Right renal cortex interstitium (tissue), 3 donors: ENCODE measurements at places on chromosomes 3 and 15.

DNA sequence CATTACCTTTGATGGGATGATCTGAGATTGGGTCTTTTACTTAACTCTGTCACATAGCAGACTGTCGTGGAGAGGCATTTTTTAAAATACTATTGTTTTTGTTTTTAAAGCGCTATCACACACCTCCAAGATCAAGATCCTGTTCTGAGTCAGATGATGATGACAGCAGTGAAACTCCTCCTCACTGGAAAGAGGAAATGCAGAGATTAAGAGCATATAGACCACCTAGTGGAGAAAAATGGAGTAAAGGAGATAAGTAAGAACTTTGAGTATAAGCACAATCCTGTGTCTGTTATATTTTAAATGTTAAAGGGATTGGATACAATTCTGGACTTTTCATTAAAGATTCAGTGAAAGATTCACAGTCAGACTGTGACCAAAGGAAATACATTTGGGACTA lies 18.4 kb upstream of the ZBTB47 start:
- no peak for DNase-seq

GRCh38 chr3:189132231-189132671 lies 39.5 kb upstream of the TPRG1 start:
- no peak for DNase-seq

- DNase-seq = no peak
These were observed 80.6 kb upstream of the BHLHE40 start for GRCh38 chr3:4898454-4899313.

- no peak for DNase-seq
These were observed 373.3 kb upstream of the RBMS3 start for GRCh38 chr3:28907616-28908015.

- no peak for DNase-seq
These were observed 27.9 kb downstream of the TP53BP1 start for GRCh38 chr15:43465100-43465499.

GRCh38 chr3:147652651-147653366 lies 243.6 kb downstream of the ZIC1 start:
- DNase-seq = no peak

GRCh38 chr3:197083486-197083885 lies 53.9 kb upstream of the MELTF start:
- DNase-seq = no peak

DNA sequence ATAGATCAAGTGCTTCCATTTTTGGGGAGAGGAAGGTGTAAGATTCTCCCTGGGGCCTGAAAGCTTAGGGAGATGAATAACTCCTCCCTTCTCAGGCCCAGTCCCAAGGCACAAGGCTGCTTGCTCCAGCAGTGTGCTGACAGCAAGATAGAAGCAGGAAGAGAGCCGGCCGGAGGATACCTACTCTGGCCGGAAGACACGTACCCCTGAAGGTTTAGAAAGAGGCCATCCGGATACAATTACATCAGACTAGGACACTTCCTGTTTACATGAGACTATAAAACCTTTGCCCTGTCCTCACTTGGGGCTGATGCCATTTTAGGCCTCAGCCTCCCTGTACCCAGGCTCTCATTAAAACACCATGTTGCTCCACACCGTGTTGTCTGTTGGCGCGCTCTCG lies 329.9 kb downstream of the SV2B start:
- no peak for DNase-seq

GRCh38 chr3:64634417-64634816 lies 53.4 kb downstream of the ADAMTS9 start:
- DNase-seq = no peak

DNA sequence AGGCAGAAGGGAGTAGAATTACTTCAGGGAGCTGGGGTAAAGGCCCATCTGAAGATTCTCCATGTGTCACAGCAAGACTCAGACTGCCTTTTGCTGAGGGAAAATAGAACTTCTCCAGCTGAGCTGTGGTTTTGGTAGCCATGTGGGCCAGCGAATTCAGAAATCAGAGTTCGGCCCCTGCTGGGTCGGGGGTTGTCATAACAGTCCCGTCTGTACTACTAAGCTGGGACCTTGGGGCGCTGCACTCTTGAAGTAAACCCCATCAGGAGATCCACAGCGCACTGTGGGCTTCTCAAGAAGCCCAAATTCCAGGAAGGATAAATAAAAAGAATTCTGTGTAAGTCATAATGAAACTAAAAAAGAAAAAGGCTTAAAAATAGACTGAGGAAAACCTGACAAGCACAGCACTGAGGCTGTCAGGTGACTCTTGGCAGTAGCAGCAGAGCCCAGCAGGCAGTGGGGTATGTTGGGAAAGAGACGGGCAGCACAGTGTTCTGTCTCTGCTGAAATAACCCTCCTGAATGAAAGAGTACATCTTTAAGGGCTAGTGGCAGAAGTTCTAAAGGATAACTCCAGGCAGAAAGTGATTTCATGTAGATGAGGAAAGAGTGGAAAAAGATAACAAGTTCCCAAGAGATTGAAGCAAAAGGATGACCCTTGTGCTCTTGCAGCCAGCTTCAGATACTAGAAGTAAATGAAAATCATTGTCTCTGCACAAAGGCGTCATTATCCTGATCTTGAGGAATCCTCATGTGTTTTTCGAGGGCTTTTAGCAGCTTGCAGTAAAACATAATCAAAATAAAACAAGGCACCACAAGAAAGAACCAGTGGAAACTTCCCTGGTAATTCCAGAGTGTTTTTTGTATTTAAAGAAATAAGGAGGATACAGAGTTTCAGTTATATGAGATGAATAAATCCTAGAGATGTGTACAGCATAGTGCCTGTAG lies 74.5 kb downstream of the RAB7A start:
- no peak for DNase-seq

DNA sequence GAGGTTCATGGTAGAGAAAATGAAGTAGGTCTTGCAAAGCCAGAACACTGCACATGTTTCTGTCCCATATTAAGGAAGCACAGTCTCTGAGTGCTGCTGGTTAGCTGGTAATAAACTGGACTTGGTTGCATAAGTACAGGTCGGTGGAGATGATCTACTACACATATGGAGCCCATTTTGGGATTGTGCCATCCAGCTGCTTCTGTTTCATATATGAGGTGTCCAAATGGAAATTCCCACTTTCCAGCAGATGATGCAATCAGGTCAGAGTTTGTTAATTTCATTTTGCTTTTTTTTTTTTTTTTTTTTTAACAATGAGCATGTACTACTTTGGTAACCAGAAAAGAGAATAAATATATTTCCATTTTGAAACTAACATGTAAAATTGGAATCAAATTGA lies 122.6 kb downstream of the SATB1 start:
- DNase-seq = no peak

DNA sequence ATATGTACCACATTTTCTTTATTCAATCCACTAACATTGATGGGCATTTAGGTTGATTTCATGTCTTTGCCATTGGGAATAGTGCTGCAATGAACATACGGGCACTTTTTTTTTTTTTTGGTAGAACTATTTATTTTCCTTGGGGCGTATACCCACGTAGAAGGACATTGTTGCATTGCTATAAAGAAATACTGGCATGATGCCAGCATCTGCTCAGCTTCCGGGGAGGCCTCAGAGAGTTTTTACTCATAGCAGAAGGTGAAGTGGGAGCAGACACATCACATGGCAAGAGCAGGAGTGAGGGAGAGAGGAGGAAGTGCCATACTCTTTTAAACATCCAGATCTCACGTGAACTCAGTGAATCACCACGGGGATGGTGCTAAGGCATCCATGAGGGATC lies 197.0 kb downstream of the SQOR start:
- no peak for DNase-seq

DNA sequence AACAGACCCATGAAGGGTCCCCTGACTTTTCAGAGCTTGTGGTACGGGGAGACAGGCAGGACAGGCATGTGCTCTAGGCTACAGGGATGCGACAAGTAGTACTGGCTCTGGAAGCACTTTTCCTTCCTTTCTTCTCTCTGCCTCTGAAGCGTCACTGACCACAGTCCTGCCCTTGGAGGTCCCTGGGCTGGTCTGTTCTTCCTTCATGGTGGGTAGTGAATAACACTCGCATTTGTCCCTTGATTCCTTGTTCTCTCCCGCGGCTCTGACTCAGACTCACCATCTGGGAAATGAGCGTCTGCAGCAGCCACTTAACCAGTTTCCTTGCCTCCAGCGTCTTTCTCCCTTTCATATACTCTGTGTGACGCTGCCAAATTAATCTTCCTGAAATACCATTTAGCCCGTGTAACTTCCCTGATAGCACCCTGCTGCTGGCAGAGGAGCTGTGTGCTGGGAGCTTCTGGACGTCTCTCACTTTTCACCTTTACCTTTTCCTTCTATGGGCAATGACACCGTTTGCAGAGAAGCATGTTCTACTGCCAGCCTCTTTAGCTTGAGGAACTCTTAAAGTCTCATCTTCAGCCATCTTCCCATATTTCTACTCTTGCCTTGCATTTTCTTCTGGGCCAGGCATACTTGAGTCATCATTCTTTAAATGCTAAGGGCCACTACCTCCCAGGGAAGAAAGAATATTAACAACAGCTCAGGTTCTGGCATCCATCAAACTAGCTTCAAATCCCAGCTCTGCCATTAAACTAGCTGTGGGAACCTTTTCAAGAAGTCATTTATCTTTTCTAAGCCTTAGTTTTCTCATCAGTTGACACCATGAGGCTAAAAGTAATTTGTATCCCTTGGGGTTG lies 33.6 kb downstream of the TMEM45A start:
- DNase-seq = no peak

DNA sequence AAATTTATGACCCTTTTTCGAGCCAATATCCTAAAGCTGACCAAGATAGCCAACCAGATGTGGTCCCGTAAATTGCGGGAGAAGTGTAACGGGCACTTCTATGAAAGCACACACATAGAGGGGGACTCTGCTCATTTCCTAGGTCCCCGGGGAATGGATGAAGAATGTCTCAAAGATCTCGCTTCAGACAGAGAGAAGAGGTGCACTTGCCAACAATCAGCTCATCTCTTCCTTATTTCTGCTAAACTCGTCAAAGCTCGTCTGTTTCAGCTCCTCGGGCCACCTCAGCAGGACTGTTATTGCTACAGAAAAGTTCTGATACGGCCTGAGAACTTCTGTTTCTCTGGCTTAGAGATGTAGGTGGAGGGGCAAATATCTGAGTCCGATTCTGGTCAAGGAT lies 71.8 kb downstream of the TM2D3 start:
- DNase-seq = no peak

GRCh38 chr3:23455775-23456174 lies 252.6 kb downstream of the UBE2E2 start:
- no peak for DNase-seq

DNA sequence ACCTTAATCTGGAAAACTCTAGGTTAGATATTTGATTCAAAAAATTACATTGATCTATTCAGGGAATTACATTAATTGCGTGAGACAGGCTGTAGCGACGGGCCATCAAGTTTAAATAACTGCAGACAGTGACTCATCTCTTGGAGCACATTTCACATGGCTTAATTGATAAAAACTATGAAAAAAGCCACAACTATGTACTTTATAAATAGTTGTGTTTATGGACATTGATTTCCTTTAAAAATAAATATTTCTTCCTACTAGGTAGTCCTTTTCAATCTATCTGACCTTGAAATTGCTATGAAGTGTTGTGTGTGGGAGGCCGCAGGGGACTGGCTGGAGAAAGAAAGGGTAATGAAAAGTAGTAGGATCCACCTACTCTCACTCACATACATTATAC lies 157.8 kb downstream of the IL1RAP start:
- no peak for DNase-seq

- no peak for DNase-seq
These were observed 984 bp upstream of the RPP25 start for GRCh38 chr15:74957476-74958035.

DNA sequence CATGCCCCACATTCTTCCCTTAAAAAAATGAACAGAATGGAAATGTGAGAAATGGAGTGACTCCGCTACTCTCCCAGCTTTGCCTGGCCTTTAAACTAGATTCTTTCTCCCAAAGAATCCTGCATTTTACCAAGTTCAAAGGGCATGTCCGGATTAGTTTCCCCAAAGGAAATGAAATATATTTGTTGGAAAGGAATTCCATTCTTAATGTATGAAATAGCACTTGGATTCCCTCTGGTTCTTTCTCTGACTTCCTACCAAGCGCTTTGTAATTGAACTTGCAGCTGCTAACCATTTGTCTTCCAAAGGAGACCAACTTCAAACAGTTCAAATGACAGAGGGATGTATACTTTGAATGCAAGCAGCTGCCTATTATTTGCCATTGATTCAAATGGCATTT lies 18.9 kb downstream of the MAP2K1 start:
- no peak for DNase-seq

DNA sequence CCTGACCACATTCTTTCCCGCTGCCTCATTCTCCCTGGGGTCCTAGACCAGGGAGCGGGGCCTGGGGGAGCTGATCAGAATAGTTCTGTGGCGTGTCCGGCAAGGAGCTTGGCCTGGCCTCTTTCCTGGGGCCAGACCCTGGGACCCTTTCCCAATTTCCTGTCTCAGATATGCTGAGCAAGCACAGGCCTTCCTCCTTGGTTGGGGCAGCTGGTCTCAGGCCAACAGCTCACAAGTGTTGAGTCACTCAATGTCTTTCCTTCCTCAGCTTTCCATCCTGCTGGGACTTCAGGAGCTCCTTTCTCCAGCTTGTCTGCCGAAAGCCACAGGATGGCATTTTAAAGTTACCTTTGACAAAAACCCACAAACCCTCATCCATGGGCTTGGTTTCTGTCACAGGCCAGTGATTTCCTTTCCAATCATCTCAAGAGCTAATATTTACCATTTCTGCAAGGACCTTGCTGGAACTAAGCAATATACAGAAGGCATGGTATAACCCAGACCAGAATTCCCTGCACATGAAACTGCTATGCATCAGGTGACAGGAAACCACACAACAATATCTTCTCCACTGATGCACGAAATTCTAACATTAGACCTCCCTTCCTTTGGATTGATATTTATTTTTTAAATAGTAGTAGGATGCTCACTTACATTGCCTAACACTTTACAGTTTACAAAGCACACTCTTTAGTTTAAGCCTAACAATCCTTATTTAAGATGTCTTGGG lies 19.5 kb upstream of the TIMP4 start:
- DNase-seq = no peak

DNA sequence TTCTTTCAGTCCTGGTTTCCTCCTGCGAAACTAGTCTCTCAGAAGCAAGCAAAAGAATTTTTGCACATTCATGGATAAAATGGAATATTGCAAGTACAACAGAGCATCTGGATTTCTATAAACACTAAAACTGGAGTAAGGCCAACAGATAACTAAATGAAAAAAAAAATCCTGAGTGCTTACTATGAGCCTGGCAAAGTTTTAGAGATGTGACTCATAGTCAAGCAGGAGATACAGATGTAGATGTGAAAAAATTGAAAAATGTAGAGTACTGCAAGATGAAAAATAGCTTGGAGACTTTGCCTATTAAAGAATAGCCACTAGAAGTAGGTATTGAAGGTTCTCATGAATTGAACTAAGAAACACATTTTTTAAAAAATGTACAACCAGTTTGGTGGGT lies 397.4 kb downstream of the OTOL1 start:
- no peak for DNase-seq

GRCh38 chr3:36380221-36381031 lies at the start of gene STAC:
Gene STAC (plus strand): TSS chr3:36380504. CDS start chr3:36380644, 140 bp downstream.
- DNase-seq = no peak

GRCh38 chr3:116246406-116246980 lies 198.8 kb downstream of the LSAMP start:
- DNase-seq = no peak

- no peak for DNase-seq
These were observed 9.2 kb upstream of the SLC6A1 start for GRCh38 chr3:10983219-10983916.

- DNase-seq = no peak
These were observed 3.8 kb upstream of the KIF23 start for GRCh38 chr15:69410248-69410874.

- DNase-seq = no peak
These were observed 252.0 kb downstream of the CACNA2D3 start for GRCh38 chr3:54374214-54374852.
